ENCODE measurements at places on chromosomes 3 and 15. TPM values are rescaled to one million over a fixed set of nuclear protein-coding genes. Genes with fewer than 3 reads are reported as not detected.

The MESP2 gene
- polyA plus RNA-seq, result 0.45 TPM

The GREM1 gene
- 0.52 TPM for polyA plus RNA-seq

The MOBP gene
- polyA plus RNA-seq, result 0.22 TPM

- no peak for DNase-seq
Observed at GRCh38 chr3:64728994-64729393, 41.2 kb upstream of the ADAMTS9 start.

GRCh38 chr3:126896968-126897367 is 85.9 kb upstream of the PLXNA1 start:
- no peak for DNase-seq

DNA sequence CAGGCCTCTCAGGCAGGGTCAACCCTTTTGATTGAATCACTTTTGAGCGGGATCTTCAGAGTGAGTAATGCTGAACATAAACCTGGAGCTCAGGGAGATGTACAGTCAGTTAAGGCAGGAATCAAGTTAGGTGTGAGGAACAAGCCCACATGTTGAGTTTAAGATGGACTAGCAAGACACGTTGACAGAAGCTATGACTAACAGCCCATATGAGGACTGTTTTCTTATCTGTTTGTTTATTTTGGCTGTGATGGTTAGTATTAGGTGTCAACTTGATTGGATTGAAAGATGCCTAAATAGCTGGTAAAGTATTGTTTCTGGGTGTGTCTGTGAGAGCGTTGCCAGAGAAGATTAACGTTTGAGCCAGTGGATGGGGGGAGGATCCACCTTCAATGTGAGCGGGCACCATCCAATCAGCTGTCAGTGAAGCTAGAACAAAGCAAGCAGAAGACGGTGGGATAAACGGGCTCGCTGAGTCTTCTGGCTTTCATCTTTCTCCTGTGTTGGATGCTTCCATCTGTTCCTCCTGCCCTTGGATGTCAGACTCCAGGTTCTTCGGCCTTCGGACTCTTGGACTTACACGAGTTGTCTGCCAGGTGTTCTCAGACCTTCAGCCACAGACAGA is 232.3 kb upstream of the STAC start:
- no peak for DNase-seq

DNA sequence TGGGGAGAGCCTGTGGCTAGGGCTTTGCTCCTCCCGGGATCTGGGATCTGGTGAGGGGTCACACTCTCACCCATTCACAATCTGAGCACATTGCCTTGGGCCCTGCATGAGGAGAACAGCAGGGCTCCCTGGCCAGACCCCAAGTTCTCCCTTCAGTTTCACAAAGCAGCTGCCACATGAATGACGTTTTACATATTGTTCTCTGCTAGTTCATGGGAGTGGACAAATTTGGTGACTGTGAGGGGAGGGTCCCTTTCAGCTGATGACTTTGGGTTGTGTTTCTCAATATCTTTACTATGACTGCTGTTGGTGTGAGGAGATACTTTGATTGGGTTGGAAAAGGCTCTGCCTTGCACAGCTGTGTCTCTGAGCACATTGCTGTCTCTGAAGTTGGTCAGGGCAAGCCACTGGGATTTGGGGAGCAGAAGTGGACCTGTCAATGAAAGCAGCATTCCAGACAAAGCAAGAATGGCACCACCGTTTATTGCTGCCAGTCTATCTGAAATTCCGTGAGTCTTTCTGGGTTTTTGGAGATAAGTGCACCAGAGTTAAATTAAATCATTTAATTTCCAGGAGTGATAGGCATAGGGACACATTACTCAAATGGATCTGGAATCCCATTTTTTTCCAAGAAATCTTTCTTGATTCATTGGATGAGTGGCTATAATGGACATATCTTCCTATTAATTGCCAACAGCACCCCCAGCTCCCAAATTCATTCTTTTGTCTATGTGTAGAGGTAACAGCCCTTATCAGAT is 10.3 kb downstream of the TIMP4 start:
- DNase-seq, result no peak

DNA sequence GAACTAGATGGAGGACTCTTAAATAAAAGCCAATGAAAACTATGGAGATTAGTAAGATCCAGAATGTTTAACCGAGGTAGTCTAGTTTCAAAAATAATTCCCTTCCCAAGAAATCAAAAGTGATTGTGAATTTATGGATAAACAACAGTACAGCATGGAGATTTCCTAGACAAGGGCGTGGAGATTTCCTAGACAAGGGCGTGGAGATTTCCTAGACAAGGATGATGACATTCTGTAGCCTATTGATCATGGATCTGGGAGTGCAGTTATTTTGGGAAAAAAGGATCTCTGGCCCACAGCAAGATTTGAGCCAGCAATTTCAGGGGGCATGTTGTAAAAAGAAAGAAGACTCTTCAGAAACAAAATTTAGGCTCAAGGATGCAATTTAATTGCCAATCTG is 175.3 kb downstream of the RAP2B start:
- no peak for DNase-seq

GRCh38 chr3:23213813-23214212 is 10.7 kb downstream of the UBE2E2 start:
- no peak for DNase-seq

- DNase-seq, result no peak
Observed at GRCh38 chr3:123658852-123659206, 74.0 kb upstream of the HACD2 start.

GRCh38 chr3:43001094-43001553 is 22.0 kb downstream of the GASK1A start:
- DNase-seq, result peak; percentile 77

- DNase-seq, result no peak
Observed at GRCh38 chr3:130963444-130963843, 63.2 kb downstream of the ASTE1 start.

DNA sequence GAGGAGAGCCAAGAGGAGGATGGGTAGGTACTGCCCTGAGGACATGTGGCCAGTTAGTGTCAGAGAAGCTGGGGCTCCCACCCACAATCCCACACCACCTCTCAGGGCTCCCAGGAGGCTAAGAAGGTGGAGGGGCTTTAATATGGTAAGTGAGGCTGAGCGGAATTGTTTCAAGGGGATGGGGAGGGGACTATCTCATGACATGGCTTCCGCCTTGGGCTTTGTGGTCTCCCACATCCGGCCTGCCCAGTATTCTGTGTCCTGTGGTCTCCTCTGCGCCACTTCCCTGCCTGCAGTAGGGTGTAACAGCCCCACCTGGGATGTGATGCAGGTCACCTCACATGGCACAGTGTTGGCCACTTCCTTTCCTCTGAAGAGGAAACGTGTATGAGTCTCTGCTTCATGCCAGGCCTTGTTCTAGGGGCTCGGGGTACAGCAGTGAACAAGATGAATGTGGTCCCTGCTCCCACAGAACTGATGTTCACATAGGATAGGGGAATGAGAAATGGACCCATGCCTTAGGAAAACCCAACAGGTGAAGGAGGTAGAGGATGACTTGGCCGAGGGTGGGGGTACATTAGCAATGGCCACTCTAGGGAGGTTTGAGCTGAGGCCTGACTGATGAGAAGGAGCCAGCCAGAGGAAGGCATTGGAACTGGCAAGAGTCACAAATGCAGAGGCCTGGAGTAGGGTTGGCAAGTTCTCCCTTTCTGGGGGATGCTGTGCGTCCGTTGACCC is 3.2 kb downstream of the NEIL1 start:
- DNase-seq, result no peak

- DNase-seq, result no peak
Observed at GRCh38 chr3:106183762-106184391, 315.1 kb upstream of the CBLB start.

DNA sequence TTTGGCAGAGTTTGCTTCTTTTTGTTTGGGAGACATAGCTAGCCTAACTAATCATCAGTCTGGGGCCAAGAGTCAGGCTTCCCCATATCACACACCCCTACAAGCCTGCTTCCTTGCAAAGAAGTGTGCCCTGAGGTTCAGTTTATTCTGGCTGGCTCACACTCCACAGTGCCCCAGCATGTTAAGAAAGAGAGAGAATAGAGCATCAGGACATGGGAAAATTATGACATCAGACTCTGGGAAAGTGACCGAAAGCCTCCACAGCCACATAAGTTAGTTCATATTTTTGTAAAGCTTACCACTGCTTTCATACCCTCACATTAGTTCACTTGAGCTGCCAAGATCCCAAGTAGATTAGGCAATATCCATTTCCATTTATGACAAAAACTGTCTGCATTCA is 63.0 kb upstream of the CFAP161 start:
- DNase-seq, result no peak

GRCh38 chr3:126423191-126424038 is 28.7 kb downstream of the CFAP100 start:
- DNase-seq, result no peak

DNA sequence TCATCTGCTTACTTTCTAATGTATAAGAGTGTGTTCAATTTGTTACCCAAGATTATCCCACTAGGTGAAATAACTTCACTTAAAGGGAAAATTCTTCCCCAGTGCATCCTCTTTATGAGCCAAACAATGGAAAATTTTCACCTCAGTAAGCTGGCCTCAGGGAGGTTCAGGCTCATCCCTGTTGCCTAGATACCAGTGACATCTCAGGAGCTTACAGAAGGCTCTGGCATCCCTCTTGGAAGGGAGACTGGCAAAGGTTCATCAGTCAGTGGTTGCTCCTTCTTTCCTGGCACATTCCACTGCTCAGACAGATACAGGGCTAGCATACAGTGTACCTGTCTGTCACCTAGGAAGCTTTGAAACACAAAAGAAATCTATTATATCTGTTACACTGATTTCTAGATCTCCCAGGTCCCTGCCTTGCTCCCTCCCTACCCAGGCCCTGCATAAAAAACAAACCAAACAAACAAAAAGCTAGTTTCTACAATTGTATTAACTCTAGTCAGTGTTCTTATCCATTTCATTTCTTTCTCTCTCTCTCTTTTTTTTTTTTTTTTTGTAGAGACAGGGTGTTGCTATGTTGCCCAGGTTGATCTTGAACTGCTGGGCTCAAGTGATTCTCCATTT is 1.7 kb downstream of the IP6K2 start:
- DNase-seq, result no peak

- DNase-seq, result no peak
Observed at GRCh38 chr3:140842984-140843649, 98.5 kb upstream of the SLC25A36 start.

DNA sequence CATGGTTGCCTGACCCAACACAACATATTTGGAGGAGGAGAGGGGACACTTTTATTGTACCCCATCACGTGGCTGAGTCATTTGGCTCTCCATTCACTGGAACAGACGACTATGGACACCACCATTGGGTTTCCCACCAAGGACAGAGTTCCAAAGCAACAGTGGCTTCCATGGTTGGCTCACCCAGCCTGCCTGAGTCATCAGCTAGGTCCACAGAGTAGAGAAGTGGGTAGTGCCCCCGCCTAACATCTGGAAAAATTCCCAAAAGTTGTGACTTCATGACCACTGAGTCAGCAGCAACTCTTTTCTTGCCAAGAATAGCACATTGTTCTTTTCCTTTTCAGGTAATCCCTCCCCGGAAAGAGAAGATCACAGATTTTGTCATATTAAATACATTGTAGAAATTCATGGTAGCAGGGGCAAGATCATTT is 3.0 kb upstream of the PPP1R2 start:
- no peak for DNase-seq
